ENCODE measurements at places on chromosomes 1 and 21.

GRCh38 chr1:67832737-67833601, at the start of gene GNG12:
TSS of gene GNG12 (minus strand) at chr1:67833467. CDS start at chr1:67707686, 125,781 bp downstream.
- DNase-seq, result no peak

- DNase-seq, result no peak
These were observed 59.7 kb upstream of the DPYD start for GRCh38 chr1:97980530-97980929.

- DNase-seq, result no peak
These were observed 988.8 kb upstream of the TMPRSS15 start for GRCh38 chr21:19392390-19392789.

DNA sequence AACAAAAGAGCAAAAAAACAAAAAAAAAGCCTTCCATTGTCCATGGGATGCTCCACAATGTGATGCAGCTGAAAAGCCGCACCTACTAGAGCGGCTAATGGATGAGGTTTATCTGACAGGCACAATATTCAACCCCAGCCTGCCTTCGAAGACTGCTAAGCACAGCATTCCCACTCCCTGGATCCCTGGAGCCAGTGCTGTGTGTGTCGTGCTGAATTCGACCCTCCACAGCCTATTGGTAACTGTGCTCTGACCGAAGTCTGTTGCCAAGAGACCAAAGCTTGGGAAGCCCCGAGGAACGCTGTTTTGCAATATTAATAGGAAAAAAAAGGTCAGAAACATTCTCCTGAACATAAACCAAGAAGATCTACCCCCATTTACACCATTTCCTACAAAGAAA, 57.2 kb upstream of the PUM1 start:
- no peak for DNase-seq

DNA sequence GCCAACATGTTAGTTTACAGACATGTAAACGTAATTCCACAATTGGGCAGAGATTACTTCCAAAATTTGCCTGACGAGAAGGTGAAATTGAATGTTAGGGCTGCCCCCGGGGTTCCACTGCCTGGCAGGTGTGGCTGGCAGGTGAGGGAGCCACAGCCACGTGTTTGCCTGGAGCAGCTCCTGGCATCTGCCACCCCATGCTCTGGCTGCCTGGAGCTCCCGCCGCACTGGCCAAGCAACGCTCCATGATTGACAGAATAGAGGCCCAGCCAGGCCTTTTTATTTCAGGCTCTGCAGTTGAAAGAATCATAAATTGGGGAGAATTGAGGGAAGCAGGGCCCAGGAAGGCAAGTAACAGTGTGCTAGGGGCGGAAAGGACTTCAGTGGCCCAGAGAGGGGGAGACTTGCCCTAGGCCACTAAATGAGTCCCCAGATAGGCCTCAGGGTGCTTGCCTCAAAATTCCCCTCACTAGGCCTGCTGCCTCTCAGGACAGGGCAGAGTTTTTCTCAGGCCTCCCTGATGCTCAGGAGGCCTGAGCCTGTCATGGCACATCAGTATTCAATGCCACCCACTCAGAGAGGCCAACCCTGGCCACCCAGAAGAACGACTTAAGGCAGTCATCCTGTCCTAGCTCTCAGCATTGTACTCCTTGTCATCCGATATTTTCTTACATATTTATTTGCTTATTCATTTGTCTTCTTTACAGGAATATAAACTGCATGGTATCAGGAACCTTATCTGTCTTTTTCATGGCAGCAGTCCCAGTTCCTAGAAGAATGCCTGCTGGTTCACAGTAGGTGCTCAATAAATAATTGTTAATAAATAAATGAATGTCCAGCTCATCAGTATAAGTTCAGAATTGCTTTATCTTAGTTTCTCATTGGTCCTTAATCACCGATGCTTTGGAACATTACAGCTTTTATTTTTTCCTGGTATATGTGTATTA, 16.6 kb upstream of the S1PR1 start:
- DNase-seq, result no peak
